Ureter (tissue), 1 donor: ENCODE measurements at places on chromosomes 11 and 22.

- no peak for DNase-seq
These were observed 15.7 kb downstream of the PIH1D2 start for GRCh38 chr11:112058103-112058502.

- DNase-seq = no peak
These were observed 93.4 kb downstream of the TEAD1 start for GRCh38 chr11:12767577-12767976.

DNA sequence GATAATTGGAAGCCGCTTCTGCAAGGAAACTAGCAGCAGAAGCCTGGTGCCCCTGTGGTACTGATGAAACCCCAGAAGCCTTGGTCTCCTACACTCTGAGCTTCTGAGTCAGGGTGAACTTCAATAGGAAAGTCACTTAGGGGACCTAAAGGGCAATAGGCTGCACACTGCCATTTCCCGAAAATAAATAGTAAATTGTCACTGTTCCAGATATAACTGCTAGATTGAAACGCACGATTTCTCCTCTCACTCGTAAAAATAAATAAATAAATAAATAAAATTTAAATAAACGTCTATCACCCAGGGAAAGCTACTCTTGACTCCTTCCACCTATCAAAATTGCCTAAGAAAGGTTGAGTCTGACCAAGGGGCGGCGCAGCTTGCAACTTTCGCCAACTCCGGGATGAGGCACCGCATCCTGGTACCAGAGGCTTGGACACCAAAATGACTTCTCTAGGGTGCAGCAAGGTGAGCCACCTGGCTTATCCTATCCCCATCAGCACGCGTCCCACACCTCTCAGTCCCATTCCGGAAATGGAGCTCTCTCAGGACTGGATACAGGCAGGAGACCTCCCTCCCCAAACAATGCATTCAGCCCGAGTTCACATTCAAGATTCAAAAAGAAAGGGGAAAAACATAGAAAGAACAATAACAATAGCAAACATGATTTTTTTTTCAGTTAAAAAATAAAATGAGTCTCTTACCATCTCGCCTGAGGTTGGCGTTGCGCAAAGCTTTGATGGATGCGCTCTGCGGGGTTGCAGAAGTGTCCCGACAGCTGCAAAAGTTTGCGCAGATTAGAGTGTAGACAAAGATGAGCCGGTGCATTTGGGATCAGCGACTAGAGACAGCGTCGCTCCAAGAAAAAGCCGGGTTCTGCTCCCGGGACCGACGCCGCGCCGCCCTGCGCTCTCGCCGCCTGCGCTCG is 583 bp downstream of the PDGFD start:
- DNase-seq = no peak

DNA sequence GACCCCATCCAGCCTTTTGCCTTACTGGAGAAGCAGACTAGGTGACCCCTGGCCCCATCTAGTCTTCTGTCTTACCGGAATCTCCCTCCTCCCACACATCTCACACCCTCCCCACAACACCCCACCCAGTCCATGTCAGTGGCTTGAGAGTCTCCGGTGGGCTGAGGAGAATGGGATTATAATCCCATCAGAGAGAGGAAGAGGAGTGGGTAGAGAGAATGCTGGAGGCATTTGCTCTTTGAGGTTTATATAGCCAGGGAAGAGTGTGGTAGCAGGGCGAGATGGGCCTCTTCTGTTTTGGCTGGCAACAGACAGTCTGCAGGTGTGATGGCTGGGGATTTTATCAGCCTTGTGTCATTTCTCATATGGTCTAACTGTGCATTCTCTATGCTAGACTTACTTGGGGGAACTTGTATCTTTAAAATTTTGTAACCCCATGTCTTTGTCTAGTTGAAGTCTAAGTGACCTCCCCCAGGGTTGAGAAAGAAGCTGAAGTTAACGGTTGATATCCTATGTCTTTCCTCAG is 50.3 kb downstream of the GRAMD1B start:
- no peak for DNase-seq

DNA sequence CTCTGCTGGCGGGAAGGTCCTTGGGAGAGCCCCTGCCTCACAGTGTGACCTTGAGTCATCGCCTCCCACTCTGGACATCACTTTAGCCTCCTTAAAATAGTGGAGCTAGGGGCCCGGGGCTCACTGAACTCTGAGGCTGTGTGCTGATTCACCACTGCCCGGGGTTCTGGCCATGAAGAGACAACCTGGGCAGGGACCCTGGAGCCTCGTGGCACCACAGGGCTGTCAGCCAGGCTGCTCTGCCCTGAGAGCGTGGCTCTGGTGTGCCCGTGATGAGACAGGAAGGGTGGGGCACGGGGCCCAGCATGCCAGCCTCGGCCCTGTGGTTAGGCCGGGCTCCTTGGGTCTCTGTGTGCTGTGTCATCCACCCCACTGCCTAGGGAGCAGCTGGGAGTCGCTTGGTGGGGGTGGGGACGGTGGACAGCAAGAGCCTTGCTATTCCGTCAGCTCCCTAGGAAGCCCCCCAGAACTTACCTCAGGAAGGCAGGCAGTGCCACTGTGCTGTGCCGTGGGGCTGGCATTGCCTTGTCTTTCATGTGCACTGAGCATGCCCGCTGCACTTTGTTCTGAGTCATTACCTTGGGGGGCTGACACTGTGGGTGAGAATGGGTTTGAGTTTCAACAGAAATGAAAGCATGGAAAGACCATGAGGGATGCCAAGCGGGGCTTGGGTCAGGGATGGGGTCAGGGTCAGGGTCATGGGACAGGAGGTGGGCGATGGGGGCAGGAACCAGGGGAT is 31.7 kb downstream of the TPCN2 start:
- no peak for DNase-seq
